HEK293T (cell line): ENCODE measurements at places on chromosomes 1 and 21.

DNA sequence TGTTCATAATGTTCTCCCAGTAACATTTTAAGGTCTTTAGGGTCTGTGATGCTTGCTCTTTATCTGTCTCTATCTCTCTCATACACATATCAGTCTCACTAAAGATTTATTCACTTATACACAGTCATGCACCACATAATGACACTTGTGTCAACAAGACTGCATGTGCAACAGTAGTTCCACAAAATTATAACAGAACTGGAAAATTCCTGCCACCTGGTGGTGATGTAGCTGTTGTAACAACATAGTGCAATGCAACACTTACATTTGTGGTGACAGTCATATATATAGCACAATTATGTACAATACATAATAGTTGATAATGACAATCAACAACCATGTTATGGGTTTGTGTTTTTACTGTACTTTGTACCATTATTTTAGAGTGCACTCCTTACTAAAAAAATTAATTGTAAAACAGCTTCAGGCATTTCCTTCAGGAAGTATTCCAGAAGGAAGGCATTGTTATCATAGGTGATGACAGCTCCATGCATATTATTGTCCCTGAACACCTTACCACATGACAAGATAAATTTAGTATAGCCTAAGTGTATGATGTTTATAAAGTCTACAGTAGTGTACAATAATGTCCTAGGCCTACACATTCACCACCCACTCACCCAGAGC lies 8.1 kb downstream of the TDRD5 start:
- DNase-seq = peak; percentile 41

GRCh38 chr1:1067860-1068516 lies 6.1 kb downstream of the RNF223 start:
- DNase-seq = no peak

DNA sequence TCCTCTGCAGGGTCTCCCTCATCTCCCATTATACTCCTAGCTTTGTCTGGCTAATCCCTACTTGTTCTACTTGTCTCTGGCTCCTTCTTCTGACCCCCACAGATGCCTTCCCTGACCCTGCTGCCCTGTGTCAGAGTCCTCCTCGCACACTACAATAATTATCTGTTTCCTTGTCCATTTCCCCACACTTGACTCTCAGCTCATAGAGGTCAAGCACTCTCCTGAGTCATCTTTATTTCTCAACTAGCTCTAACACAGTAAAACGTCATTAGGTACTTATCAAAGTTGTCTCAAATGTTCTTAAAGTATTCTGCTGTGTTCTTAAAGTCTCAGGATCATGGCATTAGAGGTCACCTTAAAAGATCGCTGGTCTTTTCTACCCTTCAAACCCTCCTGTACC lies 47.1 kb downstream of the C8A start:
- DNase-seq = no peak

DNA sequence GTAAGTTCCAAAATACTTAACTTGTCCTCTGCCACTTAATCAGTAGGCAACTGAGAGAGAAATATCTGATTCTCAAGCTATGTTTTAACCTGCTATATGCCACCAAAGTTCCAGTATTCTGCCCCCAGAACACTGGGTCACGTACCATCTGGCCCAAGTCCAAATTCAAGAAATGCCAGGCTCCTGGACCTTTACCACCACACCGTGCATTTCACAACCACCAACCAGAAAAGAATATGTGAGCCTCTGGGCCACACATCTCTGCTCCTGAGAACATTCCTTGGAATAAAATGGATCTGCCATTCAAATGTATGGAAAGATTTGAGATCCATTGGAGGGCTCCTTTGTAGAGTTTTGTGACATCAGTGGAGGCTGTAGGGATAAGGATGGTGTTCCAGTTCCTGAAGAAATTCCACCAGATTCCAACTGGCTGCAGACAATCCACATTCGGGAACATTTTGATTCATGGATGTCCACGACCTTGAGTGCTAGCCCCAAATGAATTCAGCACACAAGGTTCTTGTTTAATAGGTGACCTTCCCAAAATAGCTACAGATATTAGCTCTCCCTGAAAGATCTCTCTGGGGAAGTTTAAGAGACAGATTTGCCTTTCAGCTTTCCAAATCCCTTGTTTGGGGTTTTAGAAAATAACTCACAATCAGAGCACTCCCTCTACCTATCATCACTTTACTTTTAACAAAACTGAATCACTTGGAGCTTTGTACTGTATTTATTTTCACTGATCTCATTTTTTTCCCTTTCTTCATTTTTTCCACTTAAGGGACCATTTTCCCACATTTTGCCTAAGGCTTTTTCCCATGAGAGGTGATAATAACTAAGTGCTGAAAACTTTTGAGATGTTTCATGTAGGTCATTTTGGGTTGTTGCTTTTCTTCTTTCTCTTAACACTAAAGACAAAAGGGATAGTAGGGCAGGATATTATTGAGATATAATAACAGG lies 128.4 kb upstream of the ZC3H11B start:
- no peak for DNase-seq

DNA sequence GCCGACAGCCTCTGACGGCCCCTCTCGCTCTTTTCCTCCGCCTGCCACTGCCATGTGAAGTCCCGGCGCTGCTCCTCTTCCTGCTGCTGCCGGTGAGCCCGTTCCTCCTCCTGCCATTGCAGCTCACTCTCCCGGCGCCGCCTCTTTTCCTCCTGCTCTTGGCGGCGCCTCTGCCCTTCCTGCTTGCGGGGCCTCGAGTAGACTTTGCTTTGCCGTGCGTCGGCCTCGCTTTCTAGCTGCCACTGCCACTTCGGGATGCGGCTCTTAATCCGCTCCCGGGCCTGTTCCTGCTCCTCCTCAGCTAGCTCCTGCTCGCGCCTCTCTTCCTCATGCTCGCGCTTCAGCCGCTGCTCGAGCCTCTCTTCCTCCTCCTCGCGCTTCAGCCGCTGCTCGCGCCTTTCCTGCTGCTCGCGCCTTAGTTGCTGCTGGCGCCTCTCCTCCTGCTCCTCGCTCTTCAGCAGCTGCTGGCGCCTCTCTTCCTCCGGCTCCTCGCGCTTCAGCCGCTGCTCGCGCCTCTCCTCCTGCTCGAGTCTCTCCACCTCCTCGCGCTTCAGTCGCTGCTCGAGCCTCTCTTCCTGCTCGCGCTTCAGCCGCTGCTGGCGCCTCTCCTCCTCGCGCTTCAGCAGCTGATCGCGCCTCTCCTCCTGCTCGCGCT lies 4.3 kb downstream of the TCHH start:
- DNase-seq = peak; percentile 34

- no peak for DNase-seq
Observed at GRCh38 chr1:111967886-111968285, 21.6 kb downstream of the KCND3 start.
